Motor neuron (in vitro differentiated cells): ENCODE measurements at places on chromosomes 4 and X. TPM values are rescaled to one million over a fixed set of nuclear protein-coding genes. Genes with fewer than 3 reads are reported as not detected.

GRCh38 chrX:104108955-104109354 lies 3.4 kb upstream of the ZCCHC18 start:
- no peak for ATAC-seq

GRCh38 chrX:43479070-43479469 lies 177.0 kb upstream of the MAOA start:
- no peak for ATAC-seq

- ATAC-seq, result no peak
Measured at GRCh38 chr4:11597506-11597905, 168.8 kb upstream of the HS3ST1 start.

DNA sequence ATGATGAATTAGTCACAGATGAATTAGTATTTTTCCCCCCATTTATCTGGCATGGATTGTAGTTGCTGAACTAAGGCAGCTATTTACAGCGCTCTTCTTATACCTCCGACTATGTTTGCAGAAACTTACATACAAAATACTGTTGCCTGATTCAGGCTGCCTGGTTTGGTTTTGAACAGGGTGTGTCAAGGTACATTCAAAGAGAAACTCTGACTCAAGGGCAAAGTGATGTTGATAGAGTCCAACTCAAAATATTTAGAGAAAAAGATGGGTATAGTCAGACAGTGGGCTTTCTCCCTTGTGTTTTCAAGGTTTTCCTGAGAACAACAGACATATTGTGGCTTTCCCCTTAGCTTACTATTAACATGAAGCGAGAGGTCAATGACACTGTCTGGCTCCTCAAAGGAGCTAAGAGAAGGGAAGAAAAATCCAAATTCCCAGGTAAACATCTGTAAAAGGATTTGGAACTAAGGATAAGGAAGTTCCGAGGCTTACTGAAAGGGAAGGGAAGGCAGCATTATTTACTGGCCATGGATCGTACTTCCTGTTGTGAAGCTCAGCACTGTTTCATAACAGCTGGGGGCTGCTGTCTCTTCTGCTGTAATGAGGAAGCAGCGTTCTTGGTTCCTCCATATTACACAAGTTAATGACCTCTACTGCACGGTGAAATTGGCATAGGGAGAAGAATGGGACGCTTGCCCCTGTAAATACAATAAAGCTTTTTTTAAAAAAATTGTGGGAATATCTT lies 30.9 kb downstream of the FAM9C start:
- ATAC-seq, result no peak

The TXK gene
- 0.36 and 0.37 TPM in 2 replicates for total RNA-seq

The CETN2 gene
- total RNA-seq, result 39.1 and 51.9 TPM in 2 replicates
